ENCODE measurements at places on chromosomes 12 and 14.
A peak's percentile ranks its signal among the peaks of the same experiment; 100 is the strongest.

DNA sequence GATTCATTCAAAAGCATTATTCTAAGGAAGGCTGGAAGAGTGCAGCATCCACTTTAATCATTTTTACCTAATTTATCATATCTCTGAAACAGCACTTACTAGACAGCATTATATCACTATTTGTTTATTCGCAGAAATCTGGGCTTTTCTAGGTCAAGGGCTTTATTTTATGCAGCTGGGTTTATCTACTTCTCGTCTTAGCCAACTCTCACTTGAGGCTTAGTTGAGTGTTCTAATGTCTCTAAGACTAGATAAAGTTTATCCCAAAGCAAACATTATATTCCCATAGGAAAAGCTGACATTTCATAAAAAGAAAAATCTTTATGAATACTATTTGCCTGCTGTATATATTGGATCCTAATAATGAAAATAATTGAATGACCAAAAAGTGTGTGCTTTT, 720.8 kb upstream of the FLRT2 start:
- DNase-seq: no peak

GRCh38 chr12:2411616-2412304, 359.0 kb downstream of the CACNA1C start:
- DNase-seq: no peak

GRCh38 chr14:56686416-56686815, 106.8 kb downstream of the TMEM260 start:
- DNase-seq: no peak

GRCh38 chr12:104371043-104371870, 67.7 kb downstream of the EID3 start:
- no peak for DNase-seq

GRCh38 chr14:106094654-106095189, 568.3 kb downstream of the TMEM121 start:
- no peak for DNase-seq

- DNase-seq: no peak
Observed at GRCh38 chr12:52655251-52655650, 3.2 kb upstream of the KRT2 start.

GRCh38 chr12:75656648-75657047, 145.2 kb upstream of the KRR1 start:
- DNase-seq: no peak

- no peak for DNase-seq
Observed at GRCh38 chr14:30179381-30180130, 251.9 kb upstream of the PRKD1 start.

DNA sequence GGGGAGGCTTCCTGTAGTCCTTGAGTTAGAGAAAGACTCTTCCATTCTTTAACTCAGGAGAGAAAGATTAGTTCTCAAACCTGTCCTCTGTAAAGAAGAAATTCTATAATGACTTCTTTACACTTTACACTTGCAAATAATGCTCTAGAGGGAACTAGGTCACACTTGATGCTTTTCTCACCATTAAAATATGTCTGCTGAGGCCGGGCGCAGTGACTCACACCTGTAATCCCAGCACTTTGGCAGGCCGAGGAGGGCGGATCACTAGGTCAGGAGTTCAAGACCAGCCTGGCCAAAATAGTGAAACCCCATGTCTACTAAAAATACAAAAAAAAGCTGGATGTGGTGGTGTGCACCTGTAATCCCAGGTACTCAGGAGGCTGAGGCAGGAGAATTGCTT, 6.3 kb downstream of the NTN4 start:
- DNase-seq: no peak

- no peak for DNase-seq
Observed at GRCh38 chr14:59252772-59253500, 64.5 kb downstream of the DAAM1 start.

DNA sequence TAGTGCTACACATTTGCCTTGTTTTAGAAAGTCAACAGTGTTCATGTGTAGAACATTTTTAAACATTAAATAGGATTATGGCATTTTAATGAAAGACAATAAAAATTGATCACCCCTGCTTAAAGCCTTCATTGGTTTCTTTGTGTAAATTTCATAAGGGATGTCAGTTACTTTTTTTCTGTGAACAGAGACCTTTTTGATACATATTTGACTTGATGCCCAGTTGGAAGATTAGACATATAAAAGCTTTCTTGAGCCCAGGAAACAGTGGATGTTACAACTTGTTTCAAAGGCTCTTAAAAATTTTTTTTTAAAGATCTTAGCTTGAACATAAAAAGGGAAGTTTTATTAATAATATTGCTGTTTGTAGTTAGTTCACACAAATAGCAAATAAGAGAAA, 168.7 kb upstream of the PDZRN4 start:
- DNase-seq: no peak

DNA sequence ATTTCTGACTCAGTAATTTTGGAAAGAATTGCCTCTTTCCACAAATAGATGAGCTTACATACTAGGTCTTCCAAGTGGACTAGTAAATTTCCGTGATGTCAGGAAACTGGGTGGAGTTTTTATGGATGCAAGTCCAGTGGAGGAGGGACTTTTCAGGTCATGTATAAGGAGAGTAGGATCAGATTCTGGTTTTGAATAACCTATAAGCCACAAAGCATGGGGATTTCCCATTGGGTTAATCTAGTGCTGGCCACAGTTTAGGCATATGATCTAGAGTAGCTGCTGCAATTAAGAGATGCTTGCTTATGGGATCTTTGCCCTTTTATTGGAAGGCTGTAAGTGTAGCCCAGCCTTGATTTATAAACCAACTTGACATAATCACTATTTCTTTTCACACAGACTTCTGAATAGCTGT, 33.8 kb downstream of the STK38L start:
- DNase-seq: no peak

GRCh38 chr14:90406384-90406798, 9.6 kb downstream of the CALM1 start:
- DNase-seq: no peak

- no peak for DNase-seq
Observed at GRCh38 chr14:103871596-103872480, 24.5 kb upstream of the PPP1R13B start.

DNA sequence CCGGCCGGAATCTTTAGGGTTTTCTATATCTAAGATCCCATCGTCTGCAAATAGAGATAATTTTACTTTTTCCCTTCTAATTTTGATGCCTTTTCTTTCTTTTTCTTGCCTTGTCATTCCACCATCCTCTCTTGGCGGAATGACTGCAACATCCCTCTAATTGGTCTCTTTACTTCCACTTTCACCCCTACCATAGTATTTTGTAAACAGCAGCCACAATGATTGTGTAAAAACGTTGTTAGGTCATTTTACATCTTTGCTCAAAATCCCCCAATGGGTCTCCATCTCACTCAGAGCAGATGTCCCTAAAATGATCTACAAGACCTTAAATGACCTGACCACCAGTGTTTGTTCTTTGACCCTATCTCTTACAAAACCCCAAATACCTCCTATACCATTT, 80.0 kb upstream of the STAC3 start:
- DNase-seq: no peak

GRCh38 chr12:39441963-39442830, 723 bp downstream of the KIF21A start:
- peak; percentile 85 for DNase-seq

DNA sequence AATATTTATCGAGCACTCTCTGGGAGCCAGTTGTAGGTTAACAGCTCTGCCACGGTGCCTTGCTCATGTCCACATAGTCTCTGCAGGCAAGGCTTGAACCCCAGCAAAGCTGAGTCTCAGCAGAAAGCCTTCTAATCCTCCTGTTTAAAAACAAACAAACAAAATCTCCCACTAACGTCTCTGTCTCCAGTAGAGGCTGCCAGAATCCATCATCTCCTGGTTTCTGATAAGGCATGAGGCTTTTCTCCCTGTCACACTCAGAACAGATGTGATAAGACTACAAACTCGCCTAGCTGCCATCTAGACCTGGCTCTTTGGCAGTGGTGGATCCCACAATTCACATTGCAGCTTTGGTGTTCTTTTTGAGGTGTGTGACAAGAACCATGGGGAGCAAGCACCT, 813.2 kb downstream of the AACS start:
- no peak for DNase-seq

- DNase-seq: no peak
Observed at GRCh38 chr14:96461950-96462798, 40.0 kb upstream of the PAPOLA start.

DNA sequence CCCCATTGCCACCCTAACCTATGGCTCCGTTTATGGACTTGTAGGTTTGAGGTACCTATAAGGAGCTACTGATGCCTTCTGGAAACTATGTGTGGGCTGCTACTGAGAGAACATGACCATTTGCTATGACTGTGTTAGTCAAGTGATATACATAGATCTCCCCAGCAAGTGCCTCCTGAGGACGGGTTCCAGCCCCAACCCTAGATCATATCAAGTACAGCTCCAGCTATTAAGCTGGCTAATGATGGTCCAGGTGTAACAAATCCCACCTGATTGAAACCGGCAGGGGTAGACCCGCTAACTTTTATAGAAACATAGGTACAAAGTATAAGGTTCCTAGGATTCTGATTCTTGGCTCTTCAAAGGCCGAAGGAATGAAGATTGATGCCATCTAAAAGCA, 23.7 kb downstream of the NINJ2 start:
- DNase-seq: no peak

GRCh38 chr14:78455896-78456435, 285.8 kb downstream of the NRXN3 start:
- no peak for DNase-seq

DNA sequence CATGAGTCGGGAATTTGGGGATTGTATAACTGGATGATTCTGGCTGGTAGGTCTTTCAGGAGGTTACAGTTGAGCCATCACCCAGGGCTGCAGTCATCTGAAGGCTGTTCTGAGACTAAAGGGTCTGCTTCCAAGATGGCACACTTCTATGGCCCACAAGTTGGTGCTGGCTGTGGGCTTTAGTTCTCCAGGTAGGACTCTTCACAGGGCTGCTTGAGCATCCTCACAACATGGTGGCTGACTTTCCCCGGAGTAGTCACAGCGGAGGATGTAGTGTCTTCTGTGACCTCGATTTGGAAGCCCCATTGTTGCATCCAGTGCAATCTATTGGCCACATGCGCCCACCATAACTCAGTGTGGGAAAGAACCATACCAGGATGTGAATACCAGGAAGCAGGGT, 14.4 kb downstream of the PHETA1 start:
- DNase-seq: no peak

- no peak for DNase-seq
Observed at GRCh38 chr12:64400041-64400440, 4.2 kb upstream of the XPOT start.

DNA sequence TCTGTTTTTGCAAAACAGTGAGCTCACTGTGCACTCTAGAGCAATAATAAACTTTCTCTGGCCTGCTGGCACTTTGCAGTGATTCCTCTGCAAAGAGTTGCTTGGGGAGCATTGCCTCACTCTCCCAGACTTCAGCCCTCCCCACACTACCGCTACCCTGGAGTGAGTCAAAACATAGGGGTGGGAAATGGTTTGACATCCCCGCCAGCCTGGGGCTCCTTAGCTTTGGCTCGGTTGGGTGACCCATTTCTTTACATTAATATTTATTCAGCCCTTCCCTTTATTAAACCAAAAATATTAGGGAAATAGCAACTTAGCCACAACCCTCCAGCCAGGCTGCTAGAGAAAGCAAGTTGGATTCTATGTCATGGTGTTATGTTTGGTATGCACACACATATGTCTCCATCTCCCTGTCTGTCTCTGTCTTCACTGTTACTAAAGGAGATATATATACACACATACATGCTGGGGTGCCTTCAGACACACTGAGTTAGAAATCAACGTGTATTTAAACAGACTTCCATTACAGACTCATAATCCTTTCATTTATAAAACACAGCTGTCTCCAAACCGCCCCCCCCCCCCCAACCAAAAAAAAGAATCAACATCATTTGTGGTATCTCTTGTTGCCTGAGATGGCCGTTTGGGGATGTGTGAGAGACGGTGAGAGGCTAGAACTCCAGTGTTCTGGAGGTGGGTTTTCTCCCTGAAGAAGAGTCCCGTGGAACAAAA, 3.4 kb upstream of the IRF2BPL start:
- DNase-seq: no peak

DNA sequence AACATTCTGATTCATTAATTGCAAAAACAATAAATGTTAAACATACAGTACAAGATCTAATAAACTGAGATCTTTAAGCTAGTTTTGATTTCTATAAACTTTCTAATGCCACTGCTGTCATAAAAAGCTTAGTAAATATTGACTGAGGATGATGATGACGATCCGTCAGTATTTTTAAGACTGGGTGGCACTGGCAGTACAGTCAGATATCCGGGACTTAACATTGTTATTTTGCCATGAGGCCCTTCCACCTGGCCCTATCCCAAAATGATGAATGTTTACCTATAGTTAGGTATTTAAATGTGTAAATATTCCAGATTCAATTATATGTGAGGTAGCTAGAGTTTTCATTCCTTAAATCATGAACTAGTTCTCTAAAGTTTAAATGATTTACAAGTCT, 158.5 kb downstream of the FOXA1 start:
- DNase-seq: no peak

- peak; percentile 71 for DNase-seq
Observed at GRCh38 chr12:55736780-55737580, 5.9 kb upstream of the GDF11 start.

DNA sequence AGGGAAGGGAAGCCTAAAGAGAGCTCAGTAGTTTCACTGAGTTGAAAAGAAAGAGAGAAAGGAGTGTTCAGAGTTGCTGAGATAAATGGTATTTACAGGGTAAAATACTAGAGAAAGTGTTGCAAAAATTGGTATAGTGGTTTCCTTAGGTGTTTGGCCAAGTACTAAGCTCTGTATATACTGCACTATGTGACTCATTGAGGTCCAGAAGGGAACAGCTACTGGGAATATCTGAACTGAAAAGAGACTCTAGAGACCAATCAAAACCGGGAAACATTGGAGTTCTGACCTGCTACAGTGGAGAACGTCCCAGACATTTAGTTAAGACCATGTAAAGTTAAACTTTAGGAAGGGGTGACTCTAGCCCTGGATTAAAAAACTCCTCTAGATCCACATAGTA, 42.7 kb upstream of the ALX1 start:
- DNase-seq: no peak

DNA sequence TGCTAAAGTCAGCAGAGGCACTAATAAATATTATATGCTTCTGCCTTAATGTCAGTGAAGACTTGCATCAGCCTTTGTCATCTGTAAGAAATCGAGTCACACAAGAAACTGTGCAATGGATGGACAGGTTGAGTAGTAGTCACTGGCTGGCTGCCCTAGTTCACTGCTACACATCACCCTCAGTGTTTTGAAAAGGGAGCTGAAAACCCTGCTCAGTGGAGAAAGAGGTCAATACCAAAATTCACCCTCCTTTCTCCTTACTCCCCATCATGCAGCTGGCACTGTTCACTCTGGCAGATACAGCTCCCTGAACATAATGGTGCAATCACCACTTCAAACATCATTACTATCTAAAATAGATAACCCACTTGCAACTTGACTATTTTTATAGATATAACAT, 6.6 kb downstream of the ANKS1B start:
- no peak for DNase-seq

GRCh38 chr12:28172434-28173030, 17.7 kb upstream of the CCDC91 start:
- peak; percentile 42 for DNase-seq
